ENCODE measurements at places on chromosomes 3 and 15. TPM values are rescaled to one million over a fixed set of nuclear protein-coding genes. Genes with fewer than 3 reads are reported as not detected.

CASR gene
- 0.16 TPM for total RNA-seq

HYAL3 gene
- 3.2 TPM for total RNA-seq

DNAH12 gene
- total RNA-seq = not detected

SPTBN5 gene
- 2.0 TPM for total RNA-seq

All from WTC11 (cell line).